ENCODE measurements at places on chromosomes 4 and X. TPM values are rescaled to one million over a fixed set of nuclear protein-coding genes. Genes with fewer than 3 reads are reported as not detected.

ETDC gene
- not detected for total RNA-seq

NIPAL1 gene
- total RNA-seq = 1.2 TPM

CLTRN gene
- not detected for total RNA-seq

ZNF185 gene
- 4.3 TPM for total RNA-seq

MAGEC1 gene
- not detected for total RNA-seq

All from uterine smooth muscle cell (primary cell).